ENCODE measurements at places on chromosomes 12 and 14.

- DNase-seq, result peak; percentile 52
Observed at GRCh38 chr12:57838594-57839302, 7.8 kb downstream of the CTDSP2 start.

GRCh38 chr14:21199611-21200560, 44.0 kb upstream of the OR5AU1 start:
- no peak for DNase-seq

DNA sequence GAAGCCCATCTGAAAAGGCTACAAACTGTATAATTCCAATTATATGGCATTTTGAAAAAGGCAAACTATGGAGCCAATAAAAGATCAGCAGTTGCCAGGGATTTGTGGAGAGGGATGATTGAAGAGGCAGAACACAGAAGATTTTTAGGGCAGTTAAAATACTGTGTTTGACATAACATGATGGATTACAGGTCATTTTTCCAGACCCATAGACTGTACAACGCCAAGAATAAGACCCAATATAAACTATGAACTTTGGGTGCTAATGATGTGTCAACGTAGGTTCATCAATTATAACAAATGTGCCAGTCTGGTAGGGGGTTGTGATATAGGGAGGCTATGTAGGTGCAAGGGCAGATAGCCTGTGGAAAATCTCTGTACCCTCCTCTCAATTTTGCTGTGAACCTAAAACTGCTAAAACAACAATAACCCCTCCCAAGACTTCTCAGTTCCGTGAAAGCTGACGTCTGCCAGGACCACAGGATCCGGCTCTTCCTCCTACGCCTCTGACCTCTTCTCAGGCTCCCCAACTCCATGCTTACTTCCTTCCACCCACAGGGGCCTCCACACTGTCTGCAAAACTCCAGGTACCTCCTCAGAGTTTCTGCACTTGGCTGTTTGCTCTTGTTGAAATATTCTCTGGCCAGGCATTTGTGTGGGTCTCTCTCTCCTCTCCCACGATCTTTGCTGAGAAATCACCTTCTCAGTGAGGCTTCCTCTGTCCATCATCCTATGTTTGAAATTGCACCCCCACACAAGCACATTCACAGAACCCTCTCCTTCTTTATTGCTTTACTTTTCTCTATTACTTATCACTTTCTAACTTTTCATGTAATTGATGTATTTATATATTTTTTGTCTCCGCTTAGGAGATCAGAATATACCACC, 131.4 kb downstream of the BBS10 start:
- DNase-seq, result no peak

DNA sequence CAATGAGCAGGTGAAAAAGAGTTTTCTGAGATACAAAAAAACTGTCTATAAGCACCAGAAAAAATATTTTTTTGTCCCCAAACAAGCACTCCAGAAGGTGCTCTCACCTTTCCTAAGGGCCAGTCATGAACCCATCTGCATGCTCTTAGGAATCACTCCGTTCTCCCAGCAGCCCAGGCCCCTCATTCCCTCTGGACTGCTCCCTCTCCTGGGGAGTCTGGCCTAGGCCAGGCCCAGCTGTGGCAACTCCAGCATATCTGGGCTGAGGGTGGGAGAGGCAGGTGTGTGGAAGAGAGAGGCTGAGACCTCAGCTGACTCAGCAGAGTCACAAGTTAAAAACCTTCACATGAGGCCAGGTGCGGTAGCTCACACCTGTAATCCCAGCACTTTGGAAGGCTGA, 54.6 kb downstream of the TRAFD1 start:
- DNase-seq, result no peak

DNA sequence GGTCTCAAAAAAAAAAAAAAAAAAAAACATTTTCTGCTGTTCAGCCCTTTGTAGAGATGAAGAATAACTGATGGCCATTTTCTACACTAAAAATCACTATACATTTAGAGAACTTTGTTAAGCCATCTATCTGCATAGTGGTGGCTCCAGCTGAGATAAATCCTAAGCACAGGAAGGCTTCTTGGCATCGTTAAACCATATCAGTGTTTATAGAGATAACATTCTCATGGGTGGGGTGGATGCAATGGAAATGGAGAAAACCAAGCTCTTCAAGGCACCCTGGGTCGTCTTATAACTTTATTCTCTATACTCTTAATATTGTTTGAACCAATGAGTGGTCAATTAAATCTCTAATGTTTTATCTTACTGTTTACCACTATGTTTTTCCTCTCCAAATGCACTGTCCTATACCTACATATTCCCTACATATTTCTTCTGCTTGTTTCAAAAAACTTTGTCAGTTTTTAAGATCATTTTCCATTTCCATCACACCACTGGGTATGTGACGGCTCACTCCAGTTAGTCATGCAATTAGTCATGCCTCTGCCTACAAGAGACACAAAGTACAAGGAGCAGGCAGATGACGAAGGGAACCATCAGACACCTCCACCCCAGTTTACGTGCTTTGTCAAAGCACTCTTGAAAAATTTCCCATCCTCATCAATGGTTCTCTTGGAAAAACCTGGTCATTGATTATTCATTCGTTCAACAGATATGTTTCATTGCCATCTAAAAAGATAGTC, 119.3 kb upstream of the OVCH1 start:
- no peak for DNase-seq

GRCh38 chr12:132909030-132909368, 21.6 kb upstream of the CHFR start:
- DNase-seq, result no peak

DNA sequence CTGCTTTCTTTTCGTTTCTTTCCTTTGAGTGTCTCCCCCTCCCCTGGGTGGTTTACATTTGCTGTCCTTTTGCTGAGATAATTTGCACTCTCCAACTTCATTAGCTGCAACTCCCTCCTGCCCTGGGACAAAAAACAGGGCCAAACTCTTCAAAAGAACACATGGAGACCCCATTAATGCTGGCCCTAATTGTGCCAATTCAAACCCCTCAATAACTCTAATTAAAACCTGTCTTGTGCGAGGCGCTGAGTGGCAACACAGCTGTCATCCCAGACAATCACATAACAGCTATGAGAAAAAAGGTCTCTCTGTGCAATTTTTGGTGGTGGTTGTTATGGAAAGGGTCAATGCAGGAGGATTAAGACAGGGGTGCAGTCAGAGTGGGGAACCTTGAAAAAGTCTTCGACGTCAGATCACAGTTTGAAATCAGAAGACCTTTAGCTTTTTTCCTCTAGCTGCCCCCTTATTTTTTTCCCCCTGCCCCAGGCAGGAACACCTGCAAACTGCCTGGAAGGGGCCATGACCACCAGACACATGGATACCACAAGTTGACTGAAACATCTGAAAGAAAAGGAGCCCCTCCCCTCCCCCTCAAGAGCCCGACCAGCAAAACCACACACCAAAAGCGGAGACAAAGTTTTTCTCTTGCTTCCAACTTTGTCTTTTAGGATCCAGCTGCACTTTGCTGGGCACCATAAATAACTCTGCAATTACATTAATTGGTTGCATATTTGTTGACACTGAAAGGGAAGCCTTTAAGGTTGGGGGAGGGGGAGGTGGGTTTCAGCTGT, 26.5 kb upstream of the SMOC1 start:
- DNase-seq, result no peak

DNA sequence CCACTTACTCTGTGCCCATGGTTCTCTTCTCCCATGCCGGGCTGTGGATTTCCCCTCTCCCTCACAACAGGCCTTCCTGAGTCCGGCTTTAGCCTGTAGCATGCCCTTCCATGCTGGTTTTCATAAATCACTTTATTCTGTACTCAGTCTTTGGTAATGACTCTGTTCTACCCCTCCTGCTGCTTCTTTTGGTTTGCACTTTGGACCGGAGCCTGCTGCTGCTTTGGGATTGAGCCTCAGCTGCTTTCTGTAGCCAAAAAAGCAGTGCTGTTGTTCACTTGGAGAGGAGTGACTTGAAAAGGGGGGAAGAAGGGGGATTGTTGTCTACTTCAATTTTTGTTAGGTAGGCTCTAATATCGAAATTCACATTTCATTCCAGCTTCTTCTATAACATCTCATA, 8.5 kb upstream of the SLC6A13 start:
- no peak for DNase-seq

DNA sequence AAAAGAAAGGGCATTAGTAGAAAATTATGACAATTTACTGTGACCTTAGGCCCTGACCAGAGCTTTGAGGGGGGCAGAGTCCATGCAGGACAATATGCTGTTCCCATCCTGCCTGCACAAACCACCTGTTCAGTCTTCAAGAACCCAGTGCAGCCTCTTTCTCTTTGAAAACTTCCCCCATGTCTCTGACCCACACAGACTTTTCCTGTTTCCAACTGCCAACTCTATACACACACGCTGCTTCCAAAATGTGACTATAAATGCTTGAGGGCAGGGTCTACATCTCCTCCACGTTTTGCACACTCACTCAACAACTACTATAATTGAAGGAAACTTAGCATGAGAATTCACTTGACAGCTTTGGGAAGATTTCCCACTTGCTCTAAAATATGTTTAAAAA, 36.6 kb upstream of the SYCP3 start:
- DNase-seq, result no peak

- no peak for DNase-seq
Observed at GRCh38 chr12:63948211-63948610, 103.7 kb downstream of the SRGAP1 start.

- no peak for DNase-seq
Observed at GRCh38 chr12:27960821-27961220, 11.7 kb downstream of the PTHLH start.

DNA sequence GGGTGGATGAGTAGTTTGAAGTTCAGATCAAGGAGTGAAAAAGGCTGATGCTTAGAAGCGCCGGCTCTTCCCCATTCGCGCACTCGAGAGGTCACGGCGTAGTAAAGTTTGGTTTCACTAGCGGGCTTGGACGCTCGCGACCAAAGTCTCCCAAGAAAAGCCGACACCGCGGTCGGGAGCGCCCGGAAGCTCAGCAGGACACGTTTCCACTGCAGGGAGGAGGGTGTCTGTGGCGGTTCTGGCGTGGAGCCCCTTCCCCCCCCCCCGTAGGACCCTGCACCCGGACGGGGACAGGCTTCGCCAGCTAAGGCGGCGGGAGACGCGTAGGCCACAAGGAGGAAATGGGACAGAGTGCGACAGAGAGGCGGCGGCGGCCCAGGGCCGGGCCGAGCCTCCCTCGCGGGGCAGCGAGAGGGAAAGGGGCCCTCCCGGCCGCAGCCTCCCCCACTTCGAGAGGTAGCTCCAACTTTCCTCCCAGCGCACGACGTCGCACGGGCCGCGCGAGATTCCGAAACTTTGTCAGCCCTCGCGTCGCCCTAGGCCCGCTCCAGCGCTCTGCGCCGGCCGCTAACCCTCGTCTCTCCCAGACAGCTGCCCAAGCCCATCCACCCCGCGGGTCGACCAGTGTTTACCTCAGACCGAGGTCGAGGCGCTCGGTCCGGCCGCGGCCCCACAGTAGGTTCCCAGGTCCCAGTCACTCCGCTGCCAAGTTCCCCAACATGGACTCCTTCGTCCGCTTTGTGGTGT, 480 bp downstream of the SCAF11 start:
- DNase-seq, result peak; percentile 68

DNA sequence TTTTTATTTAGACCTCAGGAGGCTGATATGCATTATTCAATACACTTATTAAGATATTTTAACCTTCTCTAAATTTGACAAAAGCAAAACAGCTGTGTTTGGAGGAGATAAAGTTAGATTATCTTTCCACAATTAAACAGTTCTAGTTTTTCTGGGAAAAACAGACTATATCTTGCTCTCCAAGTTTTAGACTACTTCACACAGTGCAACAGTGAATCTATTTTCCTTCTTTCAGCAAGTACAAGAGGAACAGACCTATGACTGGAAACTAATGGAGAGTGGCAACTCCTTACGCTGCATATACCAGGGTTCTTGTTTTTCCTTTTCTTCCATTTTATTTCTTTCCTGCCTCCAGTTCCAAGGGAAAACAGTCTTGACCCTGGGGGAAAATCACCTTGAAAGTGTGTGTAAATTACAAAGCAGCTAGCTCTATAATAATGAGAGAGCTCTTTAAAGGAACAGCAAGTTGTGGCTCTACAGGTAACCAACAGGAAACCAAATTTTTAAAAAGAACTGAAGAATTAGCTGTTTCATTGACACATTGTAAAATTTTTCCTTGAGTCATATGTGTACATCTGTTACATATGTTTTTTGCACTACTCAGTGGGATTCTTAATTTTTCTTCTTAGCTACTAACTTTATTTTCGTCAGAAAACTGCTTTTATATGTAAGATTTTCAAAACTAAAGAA, 27.4 kb downstream of the DNM1L start:
- no peak for DNase-seq

- DNase-seq, result no peak
Observed at GRCh38 chr12:98351089-98351488, 164.3 kb upstream of the TMPO start.

DNA sequence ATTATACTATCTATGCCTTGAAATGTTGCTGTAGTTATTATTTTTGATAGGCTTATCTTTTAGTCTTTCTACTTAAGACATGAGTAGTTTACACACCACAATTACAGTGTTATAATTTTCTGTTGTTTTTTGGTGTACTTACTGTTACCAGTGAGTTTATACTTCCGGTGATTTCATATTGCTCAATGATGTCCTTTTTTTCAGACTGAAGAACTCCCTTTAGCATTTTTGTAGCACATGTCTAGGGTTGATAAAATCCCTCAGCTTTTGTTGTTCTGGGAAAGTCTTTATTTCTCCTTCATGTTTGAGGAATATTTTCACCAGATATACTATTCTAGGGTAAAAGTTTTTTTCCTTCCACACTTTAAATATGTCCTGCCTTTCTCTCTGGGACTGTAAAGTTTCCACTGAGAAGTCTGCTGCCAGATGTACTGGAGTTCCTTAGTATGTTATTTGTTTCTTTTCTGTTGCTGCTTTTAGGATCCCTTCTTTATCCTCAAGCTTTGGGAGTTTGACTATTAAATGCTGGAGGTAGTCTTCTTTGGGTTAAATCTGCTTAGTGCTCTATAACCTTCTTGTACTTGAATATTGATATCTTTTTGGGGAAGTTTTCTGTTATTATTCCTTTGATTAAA, 41.5 kb upstream of the FERMT2 start:
- DNase-seq, result no peak

GRCh38 chr12:106174876-106175275, 36.1 kb upstream of the NUAK1 start:
- no peak for DNase-seq

GRCh38 chr14:70020352-70021170, 141.3 kb downstream of the SMOC1 start:
- no peak for DNase-seq

GRCh38 chr12:24904871-24905270, 44.0 kb downstream of the BCAT1 start:
- no peak for DNase-seq

GRCh38 chr14:78157494-78158437, 12.4 kb upstream of the NRXN3 start:
- no peak for DNase-seq

- DNase-seq, result no peak
Observed at GRCh38 chr14:64178814-64179213, 115.4 kb downstream of the ESR2 start.

GRCh38 chr12:46267825-46268582, 839 bp downstream of the SLC38A1 start:
- peak; percentile 62 for DNase-seq

- no peak for DNase-seq
Observed at GRCh38 chr14:74942608-74943007, 12.8 kb downstream of the PGF start.

- DNase-seq, result no peak
Observed at GRCh38 chr12:39145175-39145999, 240.0 kb upstream of the CPNE8 start.

- no peak for DNase-seq
Observed at GRCh38 chr12:65673732-65674131, 150.6 kb upstream of the HMGA2 start.

All from CD4-positive, alpha-beta T cell treated with Interleukin-17A for 1 hour (primary cell).